Upper lobe of left lung (tissue), 6 donors: ENCODE measurements at places on chromosomes 11 and 22. TPM values are rescaled to one million over a fixed set of nuclear protein-coding genes. Genes with fewer than 3 reads are reported as not detected.

The BTG4 gene
- total RNA-seq, result not detected

GRCh38 chr11:119680541-119681360, 48.2 kb downstream of the NECTIN1 start:
- DNase-seq, result no peak

GRCh38 chr11:113974741-113975470, at the start of gene HTR3A:
Gene HTR3A (plus strand): TSS chr11:113975108. CDS start chr11:113975326, 218 bp downstream.
- DNase-seq, result peak; percentile 58

DNA sequence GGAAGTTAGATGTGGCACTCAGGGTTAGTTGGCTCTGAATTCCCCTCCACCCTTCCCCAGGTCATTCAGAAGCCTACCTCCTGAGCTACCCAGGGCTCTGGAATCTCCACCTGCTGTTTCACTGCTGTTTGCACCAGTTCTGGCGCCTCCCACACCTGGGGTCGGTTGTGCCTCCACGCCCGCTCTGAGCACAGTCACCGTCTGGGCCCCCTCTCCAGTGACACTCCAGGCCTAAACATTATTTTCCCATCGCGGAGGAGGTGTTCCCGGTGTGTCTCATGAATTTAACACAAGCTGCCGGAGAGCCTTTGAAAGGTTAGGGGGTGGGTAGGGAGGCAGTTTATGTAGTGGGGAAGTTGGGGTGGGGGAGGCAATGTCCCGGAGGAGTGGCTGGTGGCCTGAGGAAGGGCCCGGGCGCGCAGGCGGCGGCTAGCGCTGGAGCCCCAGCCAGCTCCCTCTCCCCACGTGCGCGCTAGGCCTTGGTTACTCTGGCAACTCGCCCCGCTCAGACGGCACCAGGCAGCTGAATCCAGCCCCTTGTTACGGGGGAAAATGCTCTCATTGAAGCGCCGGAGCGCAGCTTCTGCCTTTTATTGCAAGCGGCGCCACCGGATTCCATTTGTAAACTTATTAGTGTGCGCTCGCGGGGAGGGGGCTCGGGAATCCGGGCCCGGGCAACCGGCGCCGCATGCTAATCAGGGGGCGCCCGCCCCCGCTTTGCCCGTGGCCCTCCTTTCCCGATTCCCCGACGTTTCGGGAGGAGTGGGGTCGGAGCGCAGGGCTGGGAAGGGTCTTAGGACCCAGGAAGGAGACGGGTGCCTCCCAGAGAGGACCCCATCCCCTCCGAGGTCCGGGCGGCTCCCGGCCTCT, 52.4 kb downstream of the GRIK4 start:
- DNase-seq, result no peak

- no peak for DNase-seq
These were observed 11.8 kb downstream of the HIKESHI start for GRCh38 chr11:86313793-86314192.

DNA sequence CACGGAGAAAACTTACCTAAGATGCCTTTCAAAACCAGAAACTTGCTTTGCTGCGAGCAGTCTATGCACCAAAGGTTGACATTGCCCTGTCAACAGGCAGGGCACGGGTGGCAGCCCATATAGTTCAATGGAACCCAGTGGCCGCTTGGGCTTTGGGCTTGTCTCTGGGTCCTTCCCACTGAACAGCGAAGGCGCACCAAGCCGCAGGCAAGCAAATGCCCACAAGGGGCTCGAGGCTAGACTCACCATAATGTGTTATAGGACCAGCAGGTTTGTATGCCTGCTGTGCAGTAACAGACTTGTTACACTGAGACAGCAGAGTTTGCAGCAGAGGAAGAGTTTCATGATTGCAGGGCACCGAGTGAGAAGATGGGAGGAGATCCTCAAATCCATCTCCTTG, 20.3 kb downstream of the CLDN5 start:
- no peak for DNase-seq
